ENCODE measurements at places on chromosomes 3 and 15.
A peak's percentile ranks its signal among the peaks of the same experiment; 100 is the strongest.

- H3K27me3 ChIP-seq, result no peaks in the 10 kb centered on the region
- H3K4me1 ChIP-seq, result peaks cover 7% of the 10 kb centered on the region
- H3K36me3 ChIP-seq, result no peaks in the 10 kb centered on the region
Observed at GRCh38 chr3:188916934-188917401, 254.8 kb upstream of the TPRG1 start.

- no peaks in the 10 kb centered on the region for H3K36me3 ChIP-seq
- H3K4me1 ChIP-seq, result peaks cover 26% of the 10 kb centered on the region
- no peak for DNase-seq
- no peak overlapping the region for H3K4me3 ChIP-seq
- no peaks in the 10 kb centered on the region for H3K27me3 ChIP-seq
Observed at GRCh38 chr3:50139718-50140423, 15.3 kb upstream of the SEMA3F start.

DNA sequence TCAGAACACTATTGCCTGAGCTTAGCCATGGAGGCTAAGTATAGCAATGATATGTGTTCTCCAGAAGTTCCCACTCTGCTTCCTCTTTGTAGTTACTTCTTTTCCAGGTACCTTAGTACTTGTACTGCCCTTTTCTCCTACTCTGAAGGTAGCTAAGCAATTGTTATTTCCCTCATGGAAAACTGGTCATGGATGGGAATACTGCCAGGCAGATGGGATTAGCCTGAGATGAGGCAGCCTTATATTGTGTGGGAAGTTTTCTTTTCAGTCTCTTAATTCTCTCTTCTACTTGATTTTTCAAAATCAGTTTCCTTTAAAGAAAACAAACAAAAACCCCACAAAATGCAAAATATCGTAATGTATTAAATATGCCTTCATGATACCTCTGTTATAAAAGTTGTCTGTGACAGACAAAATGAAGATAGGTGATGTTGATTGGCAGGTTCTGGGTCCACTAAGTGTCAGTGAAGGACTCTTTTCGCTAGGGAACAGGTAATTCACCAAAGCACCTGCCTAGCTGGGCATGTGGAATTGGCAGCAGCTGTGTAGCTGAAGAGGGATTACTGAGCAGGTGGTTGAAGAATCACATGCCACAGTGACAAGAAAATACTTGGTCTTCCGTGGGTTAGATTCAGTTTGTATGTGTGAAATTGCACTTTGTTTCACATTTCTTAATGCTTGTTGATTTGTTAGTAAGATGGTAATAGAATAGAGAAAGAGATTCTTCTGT lies 4.1 kb downstream of the ZNF609 start:
- peaks cover 9% of the 10 kb centered on the region for H3K4me1 ChIP-seq
- no peak overlapping the region for H3K4me3 ChIP-seq

DNA sequence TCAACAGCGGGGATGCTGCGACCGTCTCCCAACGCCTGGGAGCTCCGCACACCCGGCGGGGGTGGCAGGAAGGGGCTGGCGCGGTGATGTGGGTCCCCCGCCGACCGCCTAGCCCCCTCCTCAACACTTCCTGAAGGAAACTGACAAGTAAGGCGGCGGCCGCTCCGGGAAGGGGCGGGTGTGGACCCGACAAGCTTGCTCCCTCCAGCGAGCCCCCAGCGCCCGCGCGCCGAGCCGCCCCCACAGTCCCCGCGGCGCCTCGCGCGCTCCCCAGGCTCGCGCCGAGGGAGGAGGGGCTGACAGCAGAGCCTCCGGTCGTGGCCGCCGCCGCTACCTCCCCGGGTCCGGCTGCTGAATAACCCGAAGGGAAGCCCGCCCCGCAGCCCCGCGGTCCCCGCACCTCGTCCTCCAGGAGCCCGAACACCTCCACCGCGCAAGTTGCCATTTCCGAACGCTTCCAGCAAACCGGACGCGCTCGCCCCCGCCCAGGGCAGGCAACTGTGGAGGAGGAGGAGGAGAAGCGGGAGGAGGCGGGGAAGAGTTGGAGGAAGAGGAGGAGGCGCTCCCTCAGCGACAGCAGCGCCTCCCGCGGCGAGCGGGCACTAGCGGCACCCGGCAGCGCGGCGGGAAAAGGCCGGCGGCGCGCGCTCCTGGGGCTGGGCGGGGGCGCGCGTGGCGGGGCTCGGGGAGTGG lies at the start of gene NEDD4:
Gene NEDD4, minus strand, starts transcription at position 502 of the 693 bp plus-strand sequence. Its CDS starts 57 bp downstream, at position 445.
- H3K27me3 ChIP-seq, result no peaks in the 10 kb centered on the region
- H3K4me1 ChIP-seq, result peaks cover 4% of the 10 kb centered on the region
- H3K27ac ChIP-seq, result peak within 1 kb of the TSS; percentile 74
- peak; percentile 89 for DNase-seq
- H3K4me3 ChIP-seq, result peak within 1 kb of the TSS; percentile 63
- no peaks in the 10 kb centered on the region for H3K36me3 ChIP-seq

GRCh38 chr15:50148362-50148963 lies 29.4 kb upstream of the ATP8B4 start:
- H3K4me3 ChIP-seq, result no peak overlapping the region
- no peaks in the 10 kb centered on the region for H3K36me3 ChIP-seq
- no peaks in the 10 kb centered on the region for H3K27me3 ChIP-seq
- no peak overlapping the region for H3K27ac ChIP-seq

- H3K27ac ChIP-seq, result no peak overlapping the region
- no peaks in the 10 kb centered on the region for H3K27me3 ChIP-seq
- H3K4me3 ChIP-seq, result no peak overlapping the region
- H3K4me1 ChIP-seq, result no peaks in the 10 kb centered on the region
Observed at GRCh38 chr3:10758304-10759037, 57.6 kb upstream of the SLC6A11 start.

GRCh38 chr15:38362355-38362754 lies 91.6 kb upstream of the FAM98B start:
- H3K4me3 ChIP-seq, result no peak overlapping the region
- H3K36me3 ChIP-seq, result no peaks in the 10 kb centered on the region
- no peak for DNase-seq

DNA sequence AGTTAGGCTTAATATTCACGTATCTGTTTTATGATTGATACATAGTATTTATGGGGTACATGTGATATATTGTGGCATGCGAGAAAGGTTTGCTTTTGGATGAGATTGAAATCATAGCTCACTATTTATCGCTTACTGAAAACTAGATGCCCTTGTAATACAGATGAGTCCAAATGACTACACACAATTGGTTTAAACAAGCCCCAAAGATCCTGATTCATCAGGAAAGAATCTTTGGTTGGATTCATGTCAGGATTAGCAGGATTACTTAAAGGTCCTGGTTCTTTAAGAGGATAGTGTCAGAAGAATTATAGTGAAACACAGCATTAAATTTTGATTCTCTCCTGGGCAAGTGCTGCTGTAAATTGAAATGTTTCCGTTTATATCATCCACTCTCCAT lies 18.6 kb upstream of the AADAC start:
- H3K4me1 ChIP-seq, result no peaks in the 10 kb centered on the region
- no peak for DNase-seq
- no peak overlapping the region for H3K4me3 ChIP-seq
- no peak overlapping the region for H3K27ac ChIP-seq
- no peaks in the 10 kb centered on the region for H3K36me3 ChIP-seq

DNA sequence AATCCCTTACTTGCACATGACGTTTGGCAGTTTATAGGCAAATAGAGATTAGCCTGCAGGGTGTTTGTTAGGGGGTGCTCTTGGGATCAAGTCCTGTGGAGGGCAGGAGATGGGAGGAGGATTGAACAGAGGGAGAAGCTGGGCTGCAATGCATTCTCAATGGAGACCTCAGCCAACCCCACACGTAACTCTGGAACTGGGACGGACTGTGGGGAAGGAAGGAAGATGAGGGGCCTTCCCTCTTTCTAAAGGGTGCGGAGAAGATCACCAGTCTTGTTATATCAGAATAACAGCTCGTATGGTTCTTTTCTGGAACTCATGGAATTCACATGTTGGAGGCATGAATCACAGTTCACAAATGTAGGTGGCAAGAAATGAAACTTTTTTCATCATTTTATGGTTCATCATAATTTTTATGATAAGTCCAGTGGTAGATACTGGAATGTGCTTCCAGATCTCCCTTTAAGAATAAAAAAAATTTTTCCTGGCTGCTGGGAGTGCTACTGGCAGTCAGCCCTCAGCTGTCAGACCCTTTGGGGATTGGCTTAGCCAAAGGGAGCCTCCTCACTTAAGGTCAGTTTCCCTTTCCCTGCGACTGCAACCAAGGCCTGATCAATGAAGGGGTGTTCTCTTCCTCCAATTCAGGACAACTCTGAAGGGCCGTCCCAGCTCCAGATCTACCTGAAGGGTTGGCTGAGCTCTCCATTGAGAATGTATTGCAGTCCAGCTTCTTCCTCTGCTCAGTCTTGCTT lies 20.5 kb upstream of the LYZL4 start:
- H3K27ac ChIP-seq, result no peak overlapping the region
- DNase-seq, result no peak
- H3K27me3 ChIP-seq, result no peaks in the 10 kb centered on the region
- H3K36me3 ChIP-seq, result no peaks in the 10 kb centered on the region

- H3K36me3 ChIP-seq, result no peaks in the 10 kb centered on the region
- no peaks in the 10 kb centered on the region for H3K27me3 ChIP-seq
- H3K27ac ChIP-seq, result peak overlapping the region; percentile 91
- peaks cover 21% of the 10 kb centered on the region for H3K4me1 ChIP-seq
- DNase-seq, result no peak
Observed at GRCh38 chr3:125142940-125143339, 69.6 kb downstream of the SLC12A8 start.

DNA sequence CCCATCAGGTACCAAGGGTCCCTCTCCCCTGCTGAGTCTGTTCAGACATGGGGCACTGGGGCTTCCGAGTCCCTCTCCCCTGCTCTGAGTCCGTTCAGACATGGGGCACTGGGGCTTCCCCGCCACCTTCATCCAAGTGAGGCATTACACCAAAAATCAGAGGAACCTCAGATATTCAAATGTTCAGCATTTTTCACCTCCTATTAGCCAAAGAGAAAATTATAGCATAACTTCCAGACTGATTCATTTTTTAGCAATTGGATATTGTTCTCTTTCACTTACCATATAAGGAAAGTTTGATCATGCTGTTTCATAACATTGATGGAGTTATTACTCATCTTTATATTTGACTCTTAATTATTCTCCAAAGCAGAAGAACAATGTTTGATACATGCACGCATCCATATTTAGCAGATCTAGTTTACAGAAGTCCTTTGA lies 213.9 kb downstream of the MTHFS start:
- DNase-seq, result no peak
- H3K27ac ChIP-seq, result no peak overlapping the region
- no peak overlapping the region for H3K4me3 ChIP-seq

DNA sequence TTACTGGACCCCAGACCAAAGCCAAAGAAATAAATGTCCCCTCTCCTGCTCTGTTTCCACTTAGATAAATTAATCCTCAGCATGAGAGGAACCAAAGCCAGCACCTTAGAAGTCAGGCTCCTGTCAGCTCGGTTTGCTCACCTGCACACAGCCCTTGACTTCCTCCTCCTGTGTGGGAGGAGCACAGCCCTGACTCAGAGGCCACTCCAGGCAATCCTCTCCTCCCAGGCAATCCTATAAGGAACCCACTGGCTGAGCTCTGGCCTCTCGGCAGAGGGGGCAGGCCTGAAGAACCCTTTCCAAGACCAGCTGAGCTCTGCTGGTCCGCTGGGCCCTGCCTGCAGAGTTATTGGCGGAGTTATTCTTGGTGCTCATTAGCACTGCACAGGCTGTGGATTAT lies 30.8 kb downstream of the LIPC start:
- no peaks in the 10 kb centered on the region for H3K27me3 ChIP-seq
- H3K4me3 ChIP-seq, result no peak overlapping the region
- H3K36me3 ChIP-seq, result no peaks in the 10 kb centered on the region
- no peak overlapping the region for H3K27ac ChIP-seq
- DNase-seq, result peak; percentile 58

- H3K27me3 ChIP-seq, result no peaks in the 10 kb centered on the region
- no peak overlapping the region for H3K4me3 ChIP-seq
- H3K36me3 ChIP-seq, result no peaks in the 10 kb centered on the region
Observed at GRCh38 chr3:55532806-55533205, 45.7 kb upstream of the WNT5A start.

- no peak overlapping the region for H3K4me3 ChIP-seq
- no peaks in the 10 kb centered on the region for H3K4me1 ChIP-seq
- H3K27ac ChIP-seq, result no peak overlapping the region
- H3K27me3 ChIP-seq, result no peaks in the 10 kb centered on the region
Observed at GRCh38 chr3:15154326-15154725, 51.7 kb upstream of the CAPN7 start.

- H3K27me3 ChIP-seq, result no peaks in the 10 kb centered on the region
- H3K36me3 ChIP-seq, result no peaks in the 10 kb centered on the region
- H3K27ac ChIP-seq, result no peak overlapping the region
- no peak for DNase-seq
- H3K4me1 ChIP-seq, result no peaks in the 10 kb centered on the region
- H3K4me3 ChIP-seq, result no peak overlapping the region
Observed at GRCh38 chr3:28940530-28940929, 340.3 kb upstream of the RBMS3 start.

GRCh38 chr3:30658328-30659052 lies 52.1 kb downstream of the TGFBR2 start:
- no peak overlapping the region for H3K4me3 ChIP-seq
- peak overlapping the region; percentile 9 for H3K27ac ChIP-seq
- no peaks in the 10 kb centered on the region for H3K36me3 ChIP-seq
- peaks cover 2% of the 10 kb centered on the region for H3K4me1 ChIP-seq
- no peaks in the 10 kb centered on the region for H3K27me3 ChIP-seq

Measured in mesendoderm (in vitro differentiated cells).